ENCODE measurements at places on chromosomes 16 and 17. TPM values are rescaled to one million over a fixed set of nuclear protein-coding genes. Genes with fewer than 3 reads are reported as not detected.

The BCL6B gene
- total RNA-seq, result not detected

The HOXB5 gene
- not detected for total RNA-seq

GRCh38 chr17:13400491-13400890 is 201.2 kb downstream of the HS3ST3A1 start:
- no peaks in the 10 kb centered on the region for H3K4me1 ChIP-seq
- no peak for DNase-seq
- no peaks in the 10 kb centered on the region for H3K36me3 ChIP-seq
- H3K4me3 ChIP-seq, result no peak overlapping the region

DNA sequence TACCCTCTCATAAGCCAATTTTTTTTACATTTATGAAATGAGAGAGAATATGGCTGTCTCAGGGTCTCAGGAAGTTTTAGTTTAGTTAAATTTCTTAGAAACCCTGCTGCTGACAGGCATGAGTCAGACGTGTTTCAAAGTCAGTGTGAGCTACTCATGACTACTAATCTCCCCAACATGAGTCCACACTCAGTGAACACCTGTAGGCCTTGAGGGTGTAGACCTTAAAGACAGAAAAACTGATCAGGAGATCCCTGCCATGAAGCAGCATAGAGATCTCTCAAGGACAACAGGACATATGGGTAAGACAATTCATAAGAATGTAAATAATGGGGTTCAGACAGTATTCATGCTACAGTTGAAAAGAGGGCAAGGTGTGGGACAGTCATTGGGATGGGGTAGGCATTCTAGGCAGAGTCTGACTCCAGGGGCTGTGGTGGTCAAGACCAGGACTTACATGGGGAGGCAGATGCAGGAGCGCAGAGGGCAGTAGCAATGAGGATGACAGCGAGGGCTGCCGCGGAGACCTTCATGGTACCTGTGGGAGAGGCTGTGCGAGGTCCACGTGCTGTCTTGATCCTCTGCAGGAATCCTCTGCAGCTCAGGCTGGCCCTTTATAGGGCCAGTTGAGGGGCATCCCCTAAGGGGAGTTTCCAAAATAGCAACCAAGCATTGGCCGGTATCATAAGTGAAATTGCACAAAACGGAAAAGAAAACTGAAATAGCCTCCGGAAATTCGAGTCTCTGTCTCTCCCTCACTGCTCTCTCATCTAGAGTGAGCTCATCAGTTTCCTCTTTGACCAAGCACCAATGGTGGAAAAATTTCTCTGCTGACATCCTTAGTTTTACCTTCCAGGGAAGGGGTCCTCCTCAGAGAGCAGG is at the start of gene CCL5:
CCL5 (minus strand) TSS at position 588 of the 882 bp plus-strand sequence.
- no peaks in the 10 kb centered on the region for H3K36me3 ChIP-seq
- no peaks in the 10 kb centered on the region for H3K27me3 ChIP-seq
- H3K4me3 ChIP-seq, result peak within 1 kb of the TSS; percentile 62
- H3K27ac ChIP-seq, result peak within 1 kb of the TSS; percentile 78
